ENCODE measurements at places on chromosomes 1 and 21. TPM values are rescaled to one million over a fixed set of nuclear protein-coding genes. Genes with fewer than 3 reads are reported as not detected.

ZNF687 gene
- 30.5 TPM for total RNA-seq

AADACL4 gene
- not detected for total RNA-seq

TLR5 gene
- total RNA-seq, result 0.85 TPM

CHRM3 gene
- total RNA-seq, result 16.4 TPM

DNA sequence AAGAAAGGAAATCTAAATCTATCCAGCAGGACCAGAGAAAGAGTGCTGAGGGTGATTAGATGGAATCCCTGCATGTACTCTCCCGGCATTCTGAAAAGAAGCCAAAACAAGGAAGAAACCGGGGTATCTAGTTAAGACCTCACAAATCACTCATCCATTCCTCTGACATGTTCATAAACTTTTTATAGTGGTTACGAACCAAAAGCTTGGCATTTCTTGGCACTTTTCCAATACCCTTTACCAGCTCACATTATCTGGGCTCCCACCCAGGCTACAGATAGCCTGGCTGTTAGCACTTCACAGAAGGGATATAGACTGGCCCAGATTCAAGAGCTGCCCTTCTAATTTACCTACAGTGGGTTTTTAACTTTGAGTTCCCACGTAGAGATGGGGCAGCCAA lies 1.8 kb upstream of the C1orf74 start:
- DNase-seq, result no peak

- DNase-seq, result no peak
These were observed 579 bp downstream of the SH3BP5L start for GRCh38 chr1:248825136-248825535.

GRCh38 chr21:17708522-17709265 lies 96.0 kb upstream of the BTG3 start:
- no peak for DNase-seq

DNA sequence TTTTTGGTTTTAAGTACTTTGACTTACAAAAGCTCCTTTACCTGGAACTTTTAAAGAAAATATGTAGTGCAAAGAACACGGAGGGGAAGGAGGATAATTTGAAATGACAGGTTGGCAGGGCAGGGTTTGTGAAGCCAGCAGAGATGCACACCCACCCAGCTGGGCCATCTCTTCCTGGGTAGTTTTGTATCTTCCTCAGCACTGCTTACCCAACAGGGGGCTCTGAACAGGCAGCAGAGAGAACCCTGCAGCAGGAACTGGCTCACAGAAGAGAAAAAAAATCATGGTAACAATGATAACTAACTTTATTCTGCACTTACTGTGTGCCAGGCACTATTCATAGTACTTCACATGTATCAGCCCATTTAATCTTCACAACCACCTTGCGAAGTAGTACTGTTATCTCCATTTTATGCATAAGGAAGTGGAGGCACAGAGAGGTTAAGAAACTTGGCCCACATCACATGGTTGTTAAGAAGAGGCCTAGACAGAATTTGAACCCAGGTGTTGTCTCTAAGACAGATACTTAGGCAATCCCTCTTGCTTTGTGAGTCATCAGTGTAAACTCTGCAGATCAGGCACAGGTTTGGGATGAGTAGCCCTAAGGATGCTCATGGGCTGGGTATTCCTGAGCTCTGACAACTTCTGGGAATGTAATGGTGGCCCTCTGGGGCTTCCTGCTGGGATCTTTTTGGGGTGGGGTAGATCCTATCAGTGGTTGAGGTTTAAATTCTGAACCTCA lies 60.8 kb downstream of the ELK4 start:
- DNase-seq, result no peak

GRCh38 chr1:29687166-29687565 lies 450.8 kb downstream of the PTPRU start:
- DNase-seq, result no peak

DNA sequence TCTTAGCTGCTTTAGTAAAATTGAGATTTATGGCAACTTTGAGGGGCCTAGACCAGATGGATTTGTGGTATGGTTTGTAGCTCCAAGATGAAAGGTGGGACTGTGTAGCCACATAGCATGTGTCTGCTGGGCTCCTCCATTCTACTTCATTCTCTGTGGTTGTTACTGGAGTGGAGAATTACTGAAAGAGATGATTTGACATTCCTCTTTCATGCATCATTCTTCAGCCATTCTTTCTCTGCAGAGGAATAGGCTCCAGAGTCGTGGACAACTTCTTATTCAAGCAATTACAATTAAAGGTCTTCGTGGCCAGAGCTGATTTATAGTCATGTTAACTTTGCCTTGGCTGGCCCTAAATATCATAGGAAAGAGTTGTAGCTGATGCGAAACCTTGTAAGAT lies 328.9 kb downstream of the PAPPA2 start:
- no peak for DNase-seq

GRCh38 chr1:119003413-119004128 lies 15.4 kb upstream of the TBX15 start:
- DNase-seq, result no peak

- DNase-seq, result no peak
These were observed 10.9 kb upstream of the SH2D1B start for GRCh38 chr1:162422662-162423375.

DNA sequence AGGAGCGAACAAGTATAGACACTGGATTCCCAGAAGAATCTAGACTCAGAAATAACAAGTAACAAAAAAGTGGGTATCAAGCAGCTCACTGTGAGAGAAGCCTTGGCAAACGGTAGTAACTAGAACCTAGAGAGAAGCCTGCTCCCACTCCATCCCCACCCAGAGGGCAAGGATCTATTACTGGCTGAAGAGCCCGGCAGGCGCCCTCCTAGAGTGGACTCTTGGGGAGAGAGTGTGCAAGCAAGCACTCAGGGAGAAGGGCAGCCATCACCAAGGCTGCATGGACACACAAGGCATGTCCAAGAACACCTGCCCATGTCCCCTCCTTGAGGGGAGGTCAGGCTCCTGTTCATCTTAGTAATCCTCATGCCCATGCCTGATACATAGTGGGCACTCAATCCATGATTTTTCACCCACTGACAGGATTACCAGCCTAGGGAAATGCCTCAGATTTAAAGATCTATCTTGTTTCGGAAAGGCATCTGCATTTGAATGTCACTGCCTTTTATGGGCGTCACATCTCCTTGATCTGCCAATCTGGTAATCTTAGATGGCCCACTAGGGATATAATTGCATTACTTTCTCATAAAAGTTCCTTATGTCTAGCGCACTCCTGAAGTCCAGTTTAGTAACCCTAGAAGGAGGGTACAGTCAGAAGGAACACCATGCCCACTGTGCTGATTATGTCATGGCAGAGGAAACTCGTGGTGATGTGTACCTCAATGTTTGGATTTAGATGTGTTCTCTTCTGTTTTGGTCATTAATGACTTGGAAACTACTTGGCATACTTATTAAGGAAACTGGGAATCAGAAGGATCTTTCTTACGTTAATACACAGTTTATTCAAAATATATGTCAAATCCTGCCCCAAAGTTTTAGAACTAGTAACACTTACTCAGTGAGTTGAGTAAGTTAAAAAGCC lies 14.4 kb downstream of the CNN3 start:
- DNase-seq, result no peak
